ENCODE measurements at places on chromosomes 12 and 14.

GRCh38 chr12:100174495-100174894, 26.1 kb upstream of the ACTR6 start:
- DNase-seq = no peak

DNA sequence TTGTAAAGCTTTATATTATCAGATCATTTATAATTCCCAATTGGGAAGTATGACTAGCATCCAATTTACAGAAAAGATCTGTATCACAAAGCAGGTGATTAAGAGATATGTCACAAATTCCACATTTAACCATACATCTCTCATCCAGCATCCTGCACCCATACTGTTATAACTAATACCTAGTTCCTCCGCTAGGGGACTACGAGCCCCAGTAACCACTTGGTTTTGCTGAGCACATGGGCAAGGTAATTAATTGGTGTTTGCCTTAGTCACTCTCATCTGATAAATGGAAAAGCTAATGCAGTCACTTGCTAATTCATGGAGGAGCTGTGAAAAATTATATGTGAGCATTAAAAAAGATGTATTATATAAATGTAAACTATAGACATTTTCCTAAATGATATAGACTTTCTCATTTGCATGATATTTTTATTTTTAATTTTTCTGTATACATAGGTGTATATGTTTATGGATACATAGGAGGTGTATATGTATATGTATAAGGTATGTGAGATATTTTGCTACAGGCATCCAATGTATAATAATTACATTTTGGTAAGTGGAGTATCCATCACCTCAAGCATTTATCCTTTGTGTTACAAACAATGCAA, 1031.8 kb downstream of the GALC start:
- no peak for DNase-seq

DNA sequence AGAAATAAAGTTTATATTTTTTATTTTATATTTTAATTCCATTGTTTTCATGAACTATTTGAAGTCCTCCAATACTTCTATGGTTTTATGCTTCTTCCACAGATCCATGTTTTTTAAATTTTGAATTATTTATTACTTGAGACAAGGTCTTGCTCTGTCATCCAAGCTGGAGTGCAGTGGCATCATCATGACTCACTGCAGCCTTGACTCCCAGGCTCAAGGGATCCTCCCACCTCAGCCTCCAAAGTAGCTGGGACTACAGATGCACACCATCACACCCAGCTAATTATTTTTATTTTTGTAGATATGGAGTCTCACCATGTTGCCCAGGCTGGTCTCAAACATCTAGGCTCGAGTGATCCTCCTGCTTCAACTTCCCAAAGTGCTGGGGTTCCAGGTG, 28.8 kb upstream of the DLGAP5 start:
- DNase-seq = no peak

- no peak for DNase-seq
Observed at GRCh38 chr14:81751198-81751597, 217.5 kb upstream of the SEL1L start.

GRCh38 chr14:100837805-100838350, 12.0 kb downstream of the MEG3 start:
- no peak for DNase-seq

- DNase-seq = no peak
Observed at GRCh38 chr12:119826661-119827445, 50.3 kb downstream of the CIT start.

DNA sequence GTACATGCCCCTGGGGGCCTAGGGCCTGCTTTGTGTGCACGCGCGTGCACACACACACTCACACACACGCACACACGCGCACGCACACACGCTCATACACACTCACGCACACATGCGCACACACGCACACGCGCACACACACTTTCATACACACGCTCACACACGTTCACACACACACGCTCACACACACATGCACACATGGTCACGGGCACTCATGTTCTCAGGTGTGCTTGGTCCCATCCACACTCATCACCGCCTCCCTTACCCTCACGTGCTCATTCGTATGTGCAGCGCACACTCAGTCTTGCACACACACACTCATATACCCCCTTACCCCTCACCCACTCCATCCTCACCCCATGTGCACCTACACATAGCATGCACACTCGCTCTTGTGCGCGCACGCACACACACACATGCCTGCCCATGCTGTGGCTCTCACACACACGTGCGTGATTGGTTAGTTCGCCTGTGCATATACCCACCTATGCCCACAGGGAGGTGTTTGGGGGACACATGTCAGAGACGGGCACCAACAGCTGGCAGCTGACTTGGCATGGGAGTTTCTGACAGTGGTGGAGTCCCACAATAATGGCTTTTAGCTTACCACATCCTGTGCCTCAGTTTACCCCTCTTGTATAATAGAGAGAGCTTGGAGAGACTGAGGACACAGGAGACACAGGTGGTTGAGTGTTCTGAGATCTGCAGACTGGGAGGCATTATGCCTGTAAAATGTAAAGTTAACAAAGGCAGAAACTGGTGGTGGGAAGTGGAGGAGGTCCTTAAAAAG, 28.7 kb downstream of the TSPAN9 start:
- DNase-seq = no peak

- DNase-seq = no peak
Observed at GRCh38 chr14:31449971-31450610, 7.2 kb downstream of the DTD2 start.

DNA sequence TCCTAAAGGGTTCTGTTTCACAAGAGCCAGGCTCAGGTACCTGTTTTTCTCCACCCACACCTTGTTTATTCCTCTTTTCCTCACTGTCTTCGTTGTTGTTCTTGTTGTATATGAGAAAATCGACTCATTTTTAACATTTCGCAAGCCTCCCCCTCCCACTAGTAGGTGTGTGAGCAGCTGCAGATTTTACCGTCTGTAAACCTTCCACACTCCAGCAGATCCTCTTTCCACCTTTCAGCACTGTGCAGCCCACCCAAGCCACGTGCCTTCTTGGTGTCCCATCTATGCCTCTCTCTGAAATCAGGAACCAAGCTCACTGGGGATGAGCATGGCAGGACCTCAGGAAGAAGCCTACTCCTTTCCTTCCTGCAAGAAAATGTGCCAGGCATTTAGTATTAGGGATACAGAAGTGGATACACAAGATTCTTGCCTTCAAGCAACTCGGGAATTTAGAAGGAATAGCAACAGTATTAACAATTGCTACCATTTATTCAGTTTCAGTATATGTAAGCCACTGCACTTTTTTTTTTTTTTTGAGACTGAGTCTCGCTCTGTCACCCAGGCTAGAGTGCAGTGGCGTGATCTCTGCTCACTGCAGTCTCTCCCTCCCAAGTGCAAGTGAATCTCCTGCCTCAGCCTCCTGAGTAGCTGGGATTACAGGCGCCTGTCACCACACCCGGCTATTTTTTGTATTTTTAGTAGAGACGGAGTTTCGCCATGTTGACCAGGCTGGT, 113.6 kb downstream of the CHST11 start:
- no peak for DNase-seq

DNA sequence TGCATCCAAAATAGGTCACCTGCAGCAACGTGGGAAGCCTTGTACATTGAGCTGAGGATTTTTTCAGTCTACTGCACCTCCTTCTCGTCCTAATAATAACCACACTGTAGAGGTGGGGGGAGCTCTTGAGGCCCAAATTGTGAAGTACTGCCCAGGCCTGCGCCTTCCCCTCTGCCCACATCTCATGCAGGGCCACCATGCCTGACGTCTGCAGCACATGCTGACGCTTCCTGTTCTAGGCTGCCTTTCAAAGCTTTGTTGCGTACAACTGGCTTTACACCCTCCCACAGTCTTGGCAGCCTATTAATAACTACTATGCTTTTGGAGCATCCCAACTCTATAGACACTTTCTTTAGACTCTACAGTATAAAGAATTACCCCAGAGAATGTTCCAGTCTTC, 26.5 kb upstream of the TTC7B start:
- no peak for DNase-seq
